ENCODE measurements at places on chromosomes 1 and 21.

- DNase-seq: no peak
These were observed 400 bp upstream of the PGBD2 start for GRCh38 chr1:248905662-248906008.

- no peak for DNase-seq
These were observed 20.4 kb upstream of the OR6N2 start for GRCh38 chr1:158801396-158801795.

GRCh38 chr1:70874063-70874462, 173.6 kb downstream of the PTGER3 start:
- no peak for DNase-seq

DNA sequence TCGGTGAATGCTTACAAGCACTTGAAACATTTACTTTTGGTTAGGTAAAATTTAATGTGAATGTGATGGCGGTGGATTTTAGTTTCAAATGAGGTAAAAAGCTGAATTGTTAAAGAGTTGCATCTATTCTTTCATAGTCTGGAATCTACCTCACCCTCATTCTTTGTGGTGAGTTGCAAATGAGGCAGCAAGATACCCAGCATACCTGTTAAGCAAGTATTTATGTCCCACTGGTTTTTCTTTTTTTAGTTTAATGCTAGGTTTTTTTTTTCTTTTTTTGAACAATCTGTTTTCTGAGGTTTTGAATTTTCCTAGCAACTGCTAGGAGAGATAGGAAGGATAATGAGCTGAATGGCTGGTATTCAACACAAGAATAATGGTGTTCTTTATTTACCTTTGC, 127.9 kb upstream of the CACYBP start:
- DNase-seq: no peak

DNA sequence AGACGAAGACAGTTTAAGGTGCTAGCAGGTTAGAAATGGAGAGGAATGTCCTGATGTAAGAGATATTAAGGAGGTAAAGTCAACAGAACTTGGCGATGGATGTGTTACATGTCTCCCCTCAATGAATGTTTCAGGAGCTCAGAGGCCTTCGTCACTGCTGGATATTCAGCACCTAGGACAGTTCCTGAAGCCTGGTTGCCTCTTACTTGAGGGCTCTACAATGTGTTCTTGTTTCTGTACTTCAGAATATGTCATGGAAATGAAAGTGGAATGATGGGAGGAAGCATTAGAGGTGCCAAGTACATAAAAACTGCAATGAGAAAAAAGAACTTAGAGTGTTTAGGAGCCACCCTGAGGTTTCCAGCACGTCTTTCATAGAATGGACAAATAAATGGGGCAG, 17.7 kb downstream of the TNR start:
- no peak for DNase-seq

- DNase-seq: no peak
These were observed 135.4 kb downstream of the LMO4 start for GRCh38 chr1:87464022-87464490.

GRCh38 chr1:29649189-29650040, 413.1 kb downstream of the PTPRU start:
- DNase-seq: peak; percentile 46
